ENCODE measurements at places on chromosomes 4 and X.

DNA sequence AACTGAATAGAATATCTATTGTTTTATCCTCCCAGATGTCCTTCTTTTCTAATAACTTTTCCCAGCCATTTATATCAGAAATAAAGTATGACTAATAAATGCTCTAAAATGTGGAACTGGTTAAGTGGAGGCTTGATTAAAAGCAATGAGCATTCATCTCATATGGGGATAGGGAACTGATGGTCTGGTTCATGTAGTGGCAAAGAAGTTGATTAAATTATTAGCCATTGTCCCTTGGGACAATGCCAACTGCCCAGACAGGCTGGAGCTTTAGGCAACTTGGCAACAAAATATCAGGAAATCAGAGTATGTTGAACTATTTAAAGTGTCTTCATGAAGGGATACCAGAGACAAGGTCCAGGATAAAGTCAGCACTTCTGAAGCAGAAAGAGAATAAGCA, 24.2 kb downstream of the TRO start:
- DNase-seq, result no peak

GRCh38 chr4:127623797-127624083, 9.0 kb upstream of the INTU start:
- no peak for DNase-seq

GRCh38 chrX:153476666-153477363, 6.4 kb upstream of the HAUS7 start:
- DNase-seq, result no peak

DNA sequence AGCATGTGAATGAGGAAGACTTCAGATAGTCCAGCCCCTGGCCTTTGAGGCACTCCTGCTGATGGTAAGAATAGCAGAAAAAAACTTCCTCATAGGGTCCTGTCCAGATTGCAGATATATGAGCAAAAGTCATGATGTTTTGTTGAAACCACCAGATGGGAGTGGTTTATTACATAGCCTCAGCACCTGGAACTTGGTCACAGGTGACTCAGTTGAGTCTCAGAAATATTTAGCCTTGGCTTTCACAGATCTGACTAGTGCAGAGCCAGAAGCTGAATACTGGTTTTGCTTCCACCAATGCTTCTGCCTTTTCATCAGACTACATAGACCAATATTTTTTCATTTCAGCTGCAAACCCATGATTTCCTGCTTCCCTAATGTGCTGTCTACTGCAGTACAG, 994.9 kb upstream of the SLIT2 start:
- no peak for DNase-seq

DNA sequence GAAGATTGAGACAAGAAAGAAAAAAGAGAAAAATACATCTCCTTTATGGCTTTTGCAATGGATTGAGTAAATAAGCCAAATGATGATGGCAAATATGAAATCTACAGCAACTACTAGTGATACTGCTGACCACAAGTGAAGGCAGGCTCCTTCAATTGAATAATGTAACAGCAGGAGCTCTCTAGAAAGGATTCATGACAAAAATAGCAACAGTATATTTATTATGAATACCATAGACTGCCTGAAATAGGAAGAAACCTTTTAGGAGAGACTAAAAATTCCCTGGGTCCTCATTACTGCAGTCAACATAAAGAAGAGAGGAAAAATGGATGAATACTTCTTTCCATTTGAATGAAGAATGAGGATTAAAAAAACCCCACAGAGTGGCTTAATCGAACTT, 306.8 kb upstream of the ANXA10 start:
- no peak for DNase-seq

DNA sequence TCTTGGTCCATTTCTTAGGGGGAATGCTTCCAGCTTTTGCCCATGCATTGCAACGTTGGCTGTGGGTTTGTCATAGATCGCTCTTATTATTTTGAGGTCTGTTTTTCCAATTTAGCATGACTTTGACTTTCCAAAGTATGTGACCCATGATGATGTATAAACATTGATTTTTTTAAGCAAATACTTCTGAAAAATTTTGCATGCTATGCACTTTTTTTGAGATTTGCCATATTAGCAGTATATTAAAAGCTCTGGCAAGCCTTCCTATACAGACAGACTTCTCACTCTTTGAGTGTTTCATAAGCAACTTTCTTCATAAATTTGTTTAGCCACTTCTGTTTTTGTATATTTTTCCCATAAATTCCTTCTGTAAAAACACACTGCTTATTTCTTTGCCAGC, 746.4 kb upstream of the LCORL start:
- DNase-seq, result no peak

- DNase-seq, result no peak
These were observed 47.0 kb downstream of the SPRY1 start for GRCh38 chr4:123443401-123444289.

DNA sequence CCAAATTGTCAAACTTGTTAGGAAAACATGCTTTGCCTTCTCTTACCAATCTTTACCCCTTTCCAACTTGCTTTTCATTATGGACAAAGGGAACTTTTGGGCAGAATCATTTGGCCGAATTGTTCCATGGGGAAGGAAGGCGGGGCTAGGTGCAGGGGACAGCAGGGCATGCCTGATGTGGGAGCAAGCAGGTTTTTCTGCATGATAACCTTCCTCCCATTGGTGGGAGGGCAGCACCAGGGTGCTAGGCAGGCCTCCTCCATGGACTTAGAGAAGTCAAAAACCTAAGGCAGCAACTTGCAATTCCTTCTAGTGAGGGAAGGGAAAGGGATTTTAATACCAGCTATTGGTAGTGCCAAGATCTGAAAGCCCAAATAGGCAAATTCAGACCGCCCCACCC, 260.5 kb downstream of the MAPK10 start:
- no peak for DNase-seq

DNA sequence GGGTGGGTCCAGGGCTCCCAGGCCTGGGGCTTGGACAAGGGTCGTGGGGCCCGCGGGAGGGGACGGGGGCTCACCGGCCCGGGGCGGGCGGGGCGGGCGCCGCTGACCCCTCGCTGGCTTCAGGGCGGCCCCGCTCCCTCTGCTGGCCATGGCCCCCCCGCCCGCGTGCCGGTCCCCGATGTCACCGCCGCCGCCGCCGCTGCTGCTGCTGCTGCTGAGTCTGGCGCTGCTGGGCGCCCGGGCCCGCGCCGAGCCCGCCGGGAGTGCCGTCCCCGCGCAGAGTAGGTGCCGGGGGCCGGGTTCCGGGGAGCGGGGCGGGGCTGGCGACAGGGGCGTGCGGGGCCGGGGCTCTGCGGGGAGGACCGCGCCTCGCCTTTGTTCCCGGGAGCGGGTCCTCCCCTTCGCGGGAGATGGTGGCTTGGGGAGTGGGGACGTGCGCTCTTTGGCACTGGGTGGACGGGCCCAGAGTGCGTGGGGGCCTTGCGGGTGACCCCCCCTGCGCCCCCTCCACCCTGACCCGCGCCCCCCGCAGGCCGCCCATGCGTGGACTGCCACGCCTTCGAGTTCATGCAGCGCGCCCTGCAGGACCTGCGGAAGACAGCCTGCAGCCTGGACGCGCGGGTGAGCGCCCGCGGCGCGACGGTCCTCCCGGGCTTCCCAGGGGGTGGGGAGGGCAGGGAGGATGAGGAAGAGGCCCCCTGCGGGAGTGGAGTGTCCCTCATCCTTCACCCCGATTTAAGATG, 16.8 kb upstream of the NAT8L start:
- DNase-seq, result no peak

DNA sequence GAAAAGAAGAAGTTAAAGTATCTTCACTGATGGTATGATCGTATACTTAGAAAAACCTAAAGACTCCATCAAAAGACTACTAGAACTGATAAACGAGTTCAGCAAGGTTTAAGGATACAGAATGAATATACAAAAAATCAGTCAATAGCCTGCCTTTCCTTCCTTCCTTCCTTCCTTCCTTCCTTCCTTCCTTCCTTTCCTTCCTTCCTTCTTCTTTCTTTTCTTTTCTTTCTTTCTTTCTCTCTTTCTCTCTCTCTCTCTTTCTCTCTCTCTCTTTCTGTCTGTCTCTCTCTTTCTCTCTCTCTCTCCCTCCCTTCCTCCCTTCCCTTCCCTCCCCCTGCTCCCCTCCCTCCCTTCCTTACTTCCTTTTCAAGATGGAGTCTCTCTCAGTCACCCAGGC, 362.7 kb downstream of the BMPR1B start:
- DNase-seq, result no peak

GRCh38 chr4:7759216-7759615, 180.4 kb downstream of the AFAP1 start:
- DNase-seq, result peak; percentile 18

DNA sequence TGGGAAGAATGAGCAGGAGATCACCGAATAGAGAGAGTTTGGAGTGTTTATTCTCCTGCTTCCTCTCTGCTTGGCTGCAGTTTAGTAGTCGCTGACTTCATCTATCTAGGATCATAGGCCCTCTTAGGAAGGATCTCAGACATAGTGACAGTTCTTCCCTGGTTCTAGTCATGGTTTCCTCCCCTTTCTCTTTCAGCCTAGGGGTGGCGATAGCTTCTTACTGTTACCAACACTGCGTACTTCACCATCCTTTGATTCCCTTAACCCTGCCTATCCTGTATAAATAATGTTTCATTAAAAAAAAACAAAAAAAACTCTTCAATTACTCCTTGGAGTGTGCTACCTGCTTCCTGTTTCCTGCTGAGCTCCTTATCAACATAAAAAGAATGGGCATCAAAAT, 103.8 kb downstream of the DDX53 start:
- DNase-seq, result no peak

DNA sequence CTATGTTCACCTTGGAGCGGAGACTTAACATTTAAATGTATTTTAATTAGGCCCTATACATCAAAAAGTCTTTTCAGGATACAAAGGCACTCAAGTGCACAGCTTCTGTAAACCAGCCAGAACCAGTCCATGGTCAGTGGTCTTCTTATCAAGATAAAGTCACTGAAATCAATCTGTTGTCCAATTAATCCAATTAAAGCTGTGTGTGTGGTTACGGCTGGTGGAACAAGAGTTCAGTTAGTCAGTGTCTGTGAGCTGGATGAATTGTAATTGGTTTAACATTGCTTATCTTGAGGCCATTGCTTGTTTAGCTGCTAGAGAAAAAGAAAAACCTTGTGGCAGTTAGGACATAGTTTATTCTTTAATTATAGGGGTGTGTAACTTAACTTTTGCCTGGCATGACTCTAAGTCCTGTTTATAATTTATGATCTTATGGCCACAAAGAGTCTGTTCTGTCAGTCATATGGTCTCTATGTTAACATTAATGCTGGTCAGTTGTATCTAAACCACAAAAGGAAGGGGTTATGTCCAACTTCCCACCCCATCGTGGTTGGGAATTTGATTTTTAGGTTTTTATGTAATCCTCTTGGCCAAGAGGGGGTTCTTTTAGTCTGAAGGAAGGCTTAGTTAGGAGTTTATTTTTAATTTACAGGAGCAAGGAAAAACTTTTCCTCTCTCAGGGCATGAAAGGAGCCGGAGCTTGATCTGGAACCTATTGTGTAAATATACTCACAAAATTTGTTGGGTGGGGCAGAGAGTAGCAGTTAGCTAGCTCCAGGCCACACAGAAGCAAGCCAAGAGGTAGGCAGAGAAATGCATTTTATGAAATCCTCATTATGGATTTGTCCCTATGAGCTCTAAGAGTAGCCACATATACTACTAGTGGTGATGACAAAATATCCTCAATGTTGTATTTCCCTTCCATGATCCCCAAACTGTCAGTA, 665.7 kb upstream of the ACTRT1 start:
- DNase-seq, result no peak

DNA sequence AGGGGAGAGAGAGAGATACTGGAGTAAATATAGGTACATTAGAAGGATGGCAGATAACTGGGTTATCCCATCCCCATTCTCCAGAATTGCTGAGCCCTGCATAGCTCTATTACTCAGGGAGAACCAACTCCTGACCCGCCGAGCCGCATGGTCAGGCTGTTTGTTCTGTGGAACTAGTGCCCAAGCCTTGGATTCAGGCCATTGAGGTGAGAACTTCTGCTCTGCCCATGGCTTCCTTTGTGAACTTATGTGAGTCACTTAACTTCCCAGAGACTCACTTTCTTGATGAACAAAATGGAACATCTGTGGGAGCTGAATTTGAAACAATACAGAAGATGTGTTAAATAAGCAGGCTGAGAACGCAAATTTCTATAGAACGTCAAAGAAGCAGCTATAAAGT, 54.2 kb downstream of the SPATA18 start:
- no peak for DNase-seq

- DNase-seq, result no peak
These were observed 48.2 kb upstream of the FGFBP2 start for GRCh38 chr4:16011173-16011572.

DNA sequence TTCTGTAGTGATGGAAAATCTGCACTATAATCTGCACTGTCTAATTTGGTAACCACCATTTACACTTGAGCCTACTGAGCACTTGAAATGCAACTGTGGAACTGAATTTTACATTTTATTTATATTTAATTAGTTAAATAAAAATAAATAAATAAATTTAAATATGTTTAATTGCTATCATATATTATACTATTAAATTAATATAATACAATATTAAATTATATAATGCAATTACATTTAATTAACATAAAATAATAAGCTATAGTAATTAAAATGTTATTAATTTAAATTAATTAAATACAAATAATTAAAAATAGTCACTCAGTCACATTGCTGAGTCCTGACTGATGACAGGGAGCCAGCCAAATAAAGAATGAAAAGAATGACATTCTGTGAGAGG, 170.2 kb upstream of the F9 start:
- DNase-seq, result no peak

DNA sequence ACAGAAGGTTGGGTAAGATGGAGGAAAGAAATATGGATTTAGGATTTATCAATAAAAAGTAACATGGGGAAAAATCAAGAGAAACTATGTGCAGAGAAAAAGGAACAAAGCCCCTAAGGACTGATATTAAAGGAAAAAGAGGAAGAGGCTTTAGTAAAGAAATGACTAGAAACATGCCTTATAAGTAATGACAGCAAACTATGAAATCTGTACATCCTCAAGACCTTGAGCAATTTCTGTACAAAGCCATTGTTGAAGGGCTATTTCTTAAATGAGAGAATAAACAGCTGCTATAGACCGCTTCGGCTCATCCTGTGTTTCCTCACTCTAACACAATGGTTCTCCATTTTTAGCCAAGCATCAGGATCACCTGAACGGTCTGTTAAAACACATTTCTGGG, 180.3 kb upstream of the ATOH1 start:
- DNase-seq, result no peak

DNA sequence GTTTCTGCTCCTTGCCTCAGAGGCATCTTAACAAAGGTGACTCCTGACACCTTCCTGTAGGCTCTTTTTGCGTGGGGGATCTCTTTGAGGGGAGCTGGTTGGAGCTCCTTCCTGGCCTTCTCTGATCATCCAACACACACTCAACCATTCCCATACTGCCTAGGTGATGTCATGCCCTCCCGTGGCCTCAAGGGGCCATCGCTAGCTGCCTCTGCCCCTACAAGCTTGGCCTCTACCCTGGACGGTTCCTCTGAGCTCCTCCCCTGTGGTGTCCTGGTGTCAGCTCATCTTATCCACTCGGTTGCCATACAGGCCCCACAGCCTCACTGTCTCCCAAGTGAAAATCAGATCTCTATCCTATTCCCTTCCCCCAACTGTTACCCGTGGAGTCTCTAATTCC, 13.7 kb upstream of the ZNF185 start:
- DNase-seq, result no peak

All from stimulated activated CD4-positive, alpha-beta T cell treated with anti-CD3 and anti-CD28 coated beads, Interleukin-1b, Interleukin-23, amount 100 ng/mL, for 1 hour (primary cell).